Activated CD4-positive, alpha-beta T cell treated with anti-CD3 and anti-CD28 coated beads, Interleukin-2, amount 10 ng/mL, durations not matched to agents 7 days and 5 days (primary cell): ENCODE measurements at places on chromosomes 7 and 10.

GRCh38 chr7:24982917-24983316 is 2.9 kb upstream of the OSBPL3 start:
- peaks cover 16% of the 10 kb centered on the region for H3K27me3 ChIP-seq
- H3K27ac ChIP-seq = no peak overlapping the region
- DNase-seq = no peak
- peaks cover 12% of the 10 kb centered on the region for H3K36me3 ChIP-seq

DNA sequence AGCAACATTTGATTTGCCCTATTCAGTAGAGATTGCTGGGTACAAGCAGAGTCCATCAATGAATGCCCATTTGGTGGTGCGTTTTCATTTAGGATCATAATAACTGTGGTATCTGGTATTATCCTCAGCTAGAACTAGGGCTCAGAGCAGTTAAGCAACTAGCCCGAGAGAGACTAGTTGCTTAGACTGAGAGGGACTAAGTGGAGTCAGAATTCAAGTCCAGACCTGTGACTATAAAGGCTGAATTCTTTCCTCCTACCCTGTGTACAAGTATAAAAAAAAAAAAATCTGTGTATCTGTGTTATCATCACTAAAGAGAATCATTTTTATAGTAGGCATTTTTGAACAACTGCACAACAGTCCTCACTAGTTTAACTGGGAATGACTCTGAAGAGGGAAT is 45.3 kb upstream of the DKK1 start:
- no peak overlapping the region for H3K27ac ChIP-seq
- H3K27me3 ChIP-seq = no peaks in the 10 kb centered on the region
- H3K36me3 ChIP-seq = no peaks in the 10 kb centered on the region
- no peak overlapping the region for H3K4me3 ChIP-seq

DNA sequence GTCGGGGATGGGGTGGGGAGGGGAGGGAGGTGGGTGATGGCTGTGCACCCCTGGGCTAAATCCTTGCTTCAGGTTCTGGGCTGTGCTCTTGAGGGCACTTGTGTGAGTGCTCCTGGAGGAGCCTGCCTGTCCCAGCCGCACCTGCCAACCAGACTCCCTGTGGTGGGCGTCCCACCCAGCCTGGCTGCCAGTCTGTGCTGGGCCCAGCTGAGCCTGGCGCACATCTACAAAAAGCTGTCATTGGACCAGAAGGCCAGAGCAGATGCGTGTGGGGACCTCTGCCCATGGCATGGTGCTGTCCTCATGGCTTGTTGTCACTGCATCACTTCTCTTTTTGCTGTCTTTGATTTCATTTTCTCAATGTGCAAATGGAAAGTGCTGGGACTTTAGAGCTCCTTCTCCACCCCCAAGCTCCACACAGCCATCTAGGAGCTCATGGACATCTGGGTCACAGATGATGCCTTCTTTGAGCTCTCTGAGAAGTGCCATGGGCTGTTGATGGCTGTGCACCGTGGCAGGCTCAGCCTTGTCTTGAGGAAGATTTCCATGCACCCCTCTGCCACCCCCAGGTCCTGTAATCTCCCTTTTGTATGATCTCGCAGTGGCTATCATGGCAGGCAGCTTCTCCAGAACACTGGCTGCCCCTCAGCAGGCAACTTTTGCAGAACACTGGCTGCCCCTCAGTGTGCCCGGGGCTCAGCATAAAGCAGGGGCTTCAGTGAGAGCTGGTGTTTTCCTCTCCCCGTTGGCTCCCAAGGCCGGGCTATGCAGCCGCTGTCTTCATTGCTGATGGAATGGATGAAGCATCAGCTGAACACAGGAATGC is 83.9 kb downstream of the ADCY1 start:
- no peaks in the 10 kb centered on the region for H3K27me3 ChIP-seq
- no peaks in the 10 kb centered on the region for H3K4me1 ChIP-seq
- no peak for DNase-seq

DNA sequence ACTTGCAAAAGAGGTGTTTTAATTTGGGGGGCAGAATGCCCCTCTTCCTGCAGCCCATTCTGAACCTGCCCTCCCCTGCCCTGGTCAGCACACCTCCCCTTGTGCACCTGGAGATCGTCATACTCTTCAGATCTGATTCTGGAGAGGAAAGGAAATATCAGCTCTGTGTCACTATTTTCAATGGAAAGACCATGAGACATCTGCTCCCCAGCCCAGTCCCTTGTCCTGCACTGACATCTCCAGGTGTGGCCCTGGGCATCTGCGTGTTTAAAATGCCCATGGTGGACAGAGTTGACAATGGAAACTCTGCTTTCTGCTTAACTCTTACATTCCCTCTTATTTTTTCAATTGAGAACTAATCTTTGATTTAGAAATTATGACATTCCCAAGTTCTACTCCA is 41.6 kb upstream of the RASGEF1A start:
- peaks cover 18% of the 10 kb centered on the region for H3K36me3 ChIP-seq
- H3K4me1 ChIP-seq = peaks cover 56% of the 10 kb centered on the region
- H3K27me3 ChIP-seq = peaks cover 23% of the 10 kb centered on the region
- no peak overlapping the region for H3K27ac ChIP-seq
- no peak for DNase-seq

DNA sequence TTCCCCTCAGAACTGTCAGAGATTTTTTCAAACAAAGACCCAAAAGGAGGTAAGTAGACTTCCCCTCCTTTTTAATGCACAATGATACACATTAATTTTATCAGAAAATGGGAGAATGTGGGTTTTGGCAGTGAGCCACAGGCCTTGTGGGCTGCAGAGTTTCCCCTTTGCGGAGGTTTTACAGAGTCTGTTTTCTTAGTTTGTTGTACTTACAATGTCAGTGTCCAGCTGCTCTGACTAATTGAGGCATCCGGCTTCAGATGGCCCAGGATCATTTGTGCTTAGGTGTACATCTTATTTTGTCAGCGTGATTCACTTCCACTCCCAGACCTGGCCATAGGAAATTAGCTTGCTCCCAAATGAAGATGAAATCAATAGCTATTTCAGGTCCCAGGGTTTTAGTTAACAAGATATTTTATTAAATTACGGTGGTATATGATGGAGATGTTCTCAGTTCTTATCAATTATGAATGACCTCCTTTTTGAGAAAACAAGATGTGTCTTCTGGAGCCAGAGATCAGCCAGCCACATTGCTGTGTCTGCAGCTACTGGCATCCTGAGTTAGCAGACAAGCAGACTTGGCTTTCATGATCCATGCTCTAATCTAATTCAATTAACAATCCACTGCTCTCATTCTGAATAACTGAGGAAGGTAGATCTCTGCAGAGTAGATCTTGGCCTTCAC is 1086.6 kb upstream of the SORCS1 start:
- no peak overlapping the region for H3K4me3 ChIP-seq
- H3K36me3 ChIP-seq = no peaks in the 10 kb centered on the region
- no peak for DNase-seq
- no peaks in the 10 kb centered on the region for H3K27me3 ChIP-seq
- no peak overlapping the region for H3K27ac ChIP-seq
